ENCODE measurements at places on chromosomes 5 and 9.

GRCh38 chr9:75712700-75713099 lies 177.8 kb upstream of the PCSK5 start:
- DNase-seq = no peak

- DNase-seq = no peak
Measured at GRCh38 chr5:149656576-149657182, 73.4 kb upstream of the PPARGC1B start.

DNA sequence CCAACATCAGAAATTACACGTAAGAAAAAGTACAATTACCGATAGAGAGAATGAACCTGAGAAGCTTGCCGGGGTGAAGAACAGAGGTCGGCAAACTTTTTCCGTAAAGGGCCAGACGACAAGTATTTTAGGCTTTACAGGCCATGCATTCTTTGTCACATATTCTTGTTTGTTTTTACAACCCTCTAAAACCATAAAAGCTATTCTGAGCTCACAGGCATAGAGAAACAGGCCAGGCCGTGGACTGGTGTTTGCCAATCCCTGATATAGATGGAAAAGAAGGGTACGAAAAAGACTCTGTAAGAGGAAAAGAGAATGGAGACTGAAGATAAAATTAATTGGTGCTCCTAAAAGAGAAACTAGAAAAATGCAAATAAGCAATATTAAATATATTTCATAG lies 15.4 kb downstream of the SFXN1 start:
- no peak for DNase-seq

DNA sequence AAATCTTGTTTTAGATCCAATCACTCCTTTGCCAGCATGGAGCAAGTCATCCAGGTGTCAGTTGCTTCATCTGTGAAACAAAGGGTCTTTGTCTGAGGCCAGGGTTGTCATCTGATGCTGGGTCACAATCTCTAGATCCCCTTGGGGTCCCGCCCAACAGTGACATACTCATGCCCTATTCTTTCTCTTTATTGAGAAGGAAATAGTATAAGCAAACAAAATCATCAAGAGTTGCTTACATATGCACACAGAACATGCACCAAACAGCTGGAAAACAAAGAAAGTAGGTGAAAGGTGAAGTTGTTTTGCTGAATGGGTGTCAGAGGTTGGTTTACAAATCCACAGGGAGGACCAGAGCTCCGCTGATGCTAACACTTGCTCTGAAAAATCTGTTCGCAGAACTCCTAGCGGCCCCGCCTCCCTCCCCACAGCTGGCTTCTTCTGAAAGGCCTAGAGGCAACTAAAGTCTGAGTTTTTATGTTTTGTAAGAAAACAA lies 106.1 kb upstream of the SLC44A1 start:
- no peak for DNase-seq

- no peak for DNase-seq
Measured at GRCh38 chr5:146398826-146399225, 48.3 kb upstream of the TCERG1 start.

- DNase-seq = no peak
Measured at GRCh38 chr9:37679649-37680402, 29.1 kb downstream of the FRMPD1 start.

GRCh38 chr5:88821161-88821560 lies 61.8 kb downstream of the MEF2C start:
- no peak for DNase-seq

- DNase-seq = no peak
Measured at GRCh38 chr9:118094387-118094786, 390.2 kb downstream of the TLR4 start.

GRCh38 chr5:168844016-168844921 lies 265.1 kb upstream of the PANK3 start:
- DNase-seq = no peak

DNA sequence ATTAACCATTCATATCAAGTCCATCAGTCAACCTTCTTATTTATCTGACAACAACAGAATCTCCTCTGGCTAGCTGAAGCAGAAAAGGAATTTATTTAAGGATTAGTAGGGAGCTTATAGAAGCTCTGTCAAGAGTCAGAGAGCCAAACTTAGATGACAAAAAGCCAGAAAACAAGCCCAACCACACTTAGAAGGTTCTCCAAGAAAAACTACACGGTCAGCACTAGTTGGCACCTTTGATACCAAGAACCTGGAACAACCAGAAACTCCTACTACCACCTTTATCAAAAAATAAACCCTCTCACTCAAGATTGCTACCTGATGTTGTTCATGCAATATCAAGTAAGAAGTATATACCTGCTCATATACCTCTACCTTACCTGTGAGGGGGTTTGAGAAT lies 36.9 kb downstream of the RANBP6 start:
- no peak for DNase-seq

DNA sequence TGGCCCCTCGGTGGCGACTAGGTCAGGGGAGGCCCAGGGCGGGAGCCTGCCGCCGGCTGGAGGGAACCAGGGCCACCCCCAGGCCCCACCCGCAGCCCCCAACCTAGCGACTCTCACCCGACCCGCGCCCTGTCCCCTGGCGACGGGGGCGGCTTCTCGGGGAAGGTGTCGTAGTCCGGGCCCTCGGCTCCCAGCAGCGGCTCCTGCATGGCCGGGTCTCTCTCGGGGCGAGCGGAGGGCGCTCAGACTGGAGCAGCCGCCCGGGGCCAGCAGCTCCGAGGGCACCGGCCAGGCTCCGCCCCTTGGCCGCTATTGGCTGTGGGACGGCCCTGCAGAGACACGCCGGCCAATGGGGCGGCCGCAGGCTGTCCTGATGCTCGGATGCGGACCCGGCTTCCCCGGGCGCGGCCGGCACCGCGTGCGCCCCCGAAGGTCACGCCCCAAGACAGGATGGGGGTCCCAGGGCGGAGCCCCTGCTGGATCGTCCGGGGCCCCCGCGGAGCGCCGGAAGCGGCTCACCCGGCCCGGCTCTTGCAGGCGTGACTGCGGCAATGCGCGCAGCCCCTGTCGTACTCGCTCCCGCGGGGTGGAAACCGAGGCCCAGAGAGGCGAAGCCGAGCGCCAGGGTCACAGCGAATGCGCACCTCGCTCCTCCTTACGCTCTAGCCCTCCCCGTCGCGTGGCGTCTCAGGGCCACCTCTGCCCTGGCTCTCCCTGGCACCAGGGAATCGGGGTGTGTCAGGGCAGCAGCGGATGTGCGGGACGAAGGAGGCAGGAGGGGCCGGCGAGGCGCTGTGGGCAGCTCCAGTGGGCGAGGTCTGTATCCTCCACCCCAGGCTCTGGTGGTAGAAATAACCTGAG lies at the start of gene SLC2A6:
Gene SLC2A6, minus strand, starts transcription at position 249 of the 861 bp plus-strand sequence. Its CDS starts 40 bp downstream, at position 209.
- DNase-seq = no peak

- DNase-seq = no peak
Measured at GRCh38 chr9:69243116-69243515, 69.0 kb downstream of the TJP2 start.

GRCh38 chr5:128749136-128749898 lies 211.3 kb upstream of the FBN2 start:
- DNase-seq = no peak

GRCh38 chr5:72623936-72624335 lies 116.7 kb upstream of the ZNF366 start:
- no peak for DNase-seq

DNA sequence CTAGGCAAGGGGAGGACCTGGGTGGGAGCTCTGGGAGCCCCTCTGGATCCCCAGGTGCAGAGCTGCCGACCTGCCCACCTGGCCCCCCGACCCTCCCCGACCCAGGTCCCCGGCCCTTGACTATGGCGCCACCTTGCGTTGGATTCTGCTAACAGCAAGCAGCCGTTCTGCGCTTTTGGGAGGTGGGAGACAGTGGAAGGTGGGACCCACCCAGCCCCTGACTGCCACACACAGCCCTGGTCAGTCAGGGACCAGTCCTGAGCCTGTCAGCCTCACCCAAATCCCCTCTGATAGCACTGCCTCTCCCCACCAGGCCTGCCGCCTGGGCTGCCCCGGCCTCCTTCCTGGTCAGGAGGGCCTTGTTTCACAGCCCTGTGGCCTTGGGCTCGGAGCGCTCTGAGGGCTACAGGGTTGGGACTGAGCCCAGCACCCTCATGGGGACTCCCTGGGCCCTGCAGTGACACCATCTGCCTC lies 77.9 kb downstream of the HMCN2 start:
- DNase-seq = no peak

DNA sequence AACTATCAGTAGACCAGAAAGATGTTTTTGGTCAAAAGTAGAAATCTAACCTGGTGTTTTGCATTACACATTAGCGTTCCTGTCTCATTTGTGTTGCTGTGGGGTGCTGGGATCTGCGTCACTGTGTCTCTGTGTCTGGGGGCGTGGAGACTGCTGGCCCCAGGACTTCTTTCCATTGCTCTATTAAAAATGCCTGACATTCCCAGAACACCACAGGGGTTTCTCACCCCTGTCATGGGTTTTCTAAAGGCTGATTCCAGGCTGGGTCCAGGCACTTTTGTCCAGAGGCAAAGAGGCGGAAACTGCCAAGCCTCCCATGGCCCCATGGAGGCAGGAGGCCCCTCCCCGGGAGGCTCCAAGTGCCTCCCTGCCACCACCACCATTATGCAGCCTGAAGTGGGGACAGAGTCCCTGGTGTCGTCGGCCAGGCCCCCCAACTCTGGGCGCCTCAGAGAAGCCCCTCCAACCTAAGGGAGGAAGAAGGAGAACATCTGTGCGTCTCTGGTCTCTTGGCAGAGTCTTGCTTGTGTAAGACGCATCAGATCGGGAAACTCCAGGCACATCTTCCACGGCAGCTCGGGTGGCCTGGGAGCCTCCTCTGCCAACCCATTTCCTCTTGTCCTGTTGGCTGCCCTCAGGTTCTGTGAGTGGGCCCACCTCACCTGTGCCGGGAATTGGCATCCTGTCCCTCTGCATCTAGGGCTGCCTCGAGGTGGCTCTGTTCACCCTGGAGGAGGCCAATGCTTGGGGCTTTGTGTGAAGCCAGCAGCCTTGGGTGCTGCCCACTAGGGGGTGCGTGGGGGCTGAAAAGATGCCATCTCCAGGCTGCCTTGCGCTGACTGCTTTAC lies 13.8 kb upstream of the PLEKHG4B start:
- DNase-seq = no peak

GRCh38 chr5:141815796-141816180 lies 62.4 kb downstream of the PCDH1 start:
- DNase-seq = no peak

DNA sequence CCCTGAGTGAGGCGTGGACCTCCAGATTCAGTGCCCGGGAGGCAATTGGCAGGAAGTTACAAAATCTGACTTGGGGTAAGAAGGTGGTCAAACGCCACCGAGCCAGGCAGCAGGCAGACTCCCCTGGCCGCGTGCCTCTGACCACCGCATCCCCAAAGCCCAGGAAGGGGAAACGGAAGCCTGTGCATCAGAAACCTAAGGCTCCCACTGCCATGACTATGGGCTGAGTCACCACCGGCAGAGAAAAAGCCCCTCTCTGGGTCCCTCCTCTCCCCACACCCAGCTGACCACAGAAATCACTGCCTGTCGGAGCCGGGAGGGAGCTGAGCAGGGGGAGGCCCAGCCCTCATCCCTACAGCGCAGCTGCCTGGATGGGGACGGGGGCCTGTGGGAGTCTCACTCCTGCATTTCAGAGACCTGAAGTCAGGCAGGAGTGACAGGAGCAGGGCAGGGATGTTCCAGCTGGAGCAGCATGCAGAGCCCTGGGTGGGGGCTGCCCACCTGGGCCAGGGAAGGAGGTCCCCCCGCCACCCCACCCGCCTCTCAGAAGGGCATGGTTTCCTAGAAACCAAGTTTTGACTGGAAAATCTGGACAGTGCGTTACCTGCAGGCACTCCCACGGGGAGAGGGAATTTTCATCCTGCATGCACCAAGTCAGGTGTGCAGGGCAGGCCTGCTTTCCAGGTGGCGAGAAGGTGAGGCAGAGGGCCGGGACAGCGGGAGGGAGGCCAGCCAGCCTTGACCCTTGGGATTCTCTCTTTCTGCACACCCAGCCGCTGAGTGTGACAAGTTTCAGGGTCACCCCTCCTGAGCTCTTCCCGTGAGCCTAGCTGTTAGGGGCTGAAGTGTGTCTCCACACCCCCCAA lies 68.2 kb downstream of the LRSAM1 start:
- DNase-seq = no peak

DNA sequence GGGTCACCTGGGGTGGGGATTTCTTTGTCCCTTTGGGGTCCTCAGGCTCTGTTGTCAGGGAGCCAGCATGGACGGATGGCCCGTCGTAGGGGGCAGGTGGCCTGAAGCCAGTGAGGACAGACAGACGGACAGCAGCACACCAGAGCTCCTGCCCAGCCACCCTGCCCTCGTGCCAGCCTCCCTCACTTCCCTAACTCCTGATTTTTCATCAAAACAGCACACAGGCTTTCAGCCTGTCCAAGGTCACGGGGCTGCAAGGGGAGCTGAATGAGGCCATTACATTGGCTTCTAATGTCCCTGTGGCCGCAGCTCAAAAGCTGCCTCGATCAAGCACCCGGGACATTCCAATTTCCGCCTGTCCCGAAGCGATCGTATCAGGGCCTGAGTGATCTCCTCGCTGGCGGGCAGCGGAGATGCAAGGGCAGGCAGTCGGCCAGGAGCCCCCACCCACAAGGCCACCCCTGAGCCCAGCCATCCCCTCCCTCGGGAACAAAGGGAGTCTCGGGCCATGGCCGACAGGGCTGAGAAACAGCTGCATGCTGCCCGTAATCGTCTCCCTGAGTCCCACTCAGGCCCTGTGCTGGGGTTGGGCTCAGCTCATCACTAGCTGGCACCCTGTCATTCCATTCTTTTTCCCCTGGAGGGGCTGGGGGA lies 50.5 kb upstream of the RNU6ATAC start:
- DNase-seq = no peak

GRCh38 chr5:76513476-76513875 lies 109.7 kb downstream of the F2RL2 start:
- no peak for DNase-seq

- no peak for DNase-seq
Measured at GRCh38 chr5:139579-140442, 47.8 kb downstream of the PLEKHG4B start.

DNA sequence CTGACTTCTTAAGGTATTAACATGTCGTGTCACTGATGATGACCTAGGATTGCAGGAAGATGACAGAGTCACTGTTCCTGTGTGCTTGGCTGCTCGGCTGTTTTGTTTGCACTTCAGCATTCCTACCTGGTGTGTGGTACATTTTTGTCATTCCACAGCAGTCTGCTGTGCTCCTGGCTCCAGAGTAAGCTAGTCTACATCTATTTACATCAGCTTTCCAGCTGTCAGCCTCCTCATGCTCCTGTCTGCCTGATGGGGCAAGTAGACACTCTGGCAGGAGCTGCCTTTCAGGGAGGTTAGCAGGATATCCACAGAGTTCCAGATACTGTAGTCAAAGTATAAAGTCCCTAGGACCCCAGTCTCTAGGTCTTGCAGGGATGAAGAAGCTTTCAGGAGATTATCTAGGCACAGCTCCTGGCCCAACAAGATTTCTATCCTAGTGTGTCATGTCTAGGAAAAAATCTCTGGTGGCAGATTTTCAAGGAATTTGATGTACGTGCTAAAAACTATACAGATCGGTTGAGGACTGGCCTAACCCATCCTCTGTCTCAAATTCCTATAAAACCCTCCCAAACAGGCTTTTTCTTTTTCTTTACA lies 28.4 kb downstream of the RUSC2 start:
- no peak for DNase-seq

DNA sequence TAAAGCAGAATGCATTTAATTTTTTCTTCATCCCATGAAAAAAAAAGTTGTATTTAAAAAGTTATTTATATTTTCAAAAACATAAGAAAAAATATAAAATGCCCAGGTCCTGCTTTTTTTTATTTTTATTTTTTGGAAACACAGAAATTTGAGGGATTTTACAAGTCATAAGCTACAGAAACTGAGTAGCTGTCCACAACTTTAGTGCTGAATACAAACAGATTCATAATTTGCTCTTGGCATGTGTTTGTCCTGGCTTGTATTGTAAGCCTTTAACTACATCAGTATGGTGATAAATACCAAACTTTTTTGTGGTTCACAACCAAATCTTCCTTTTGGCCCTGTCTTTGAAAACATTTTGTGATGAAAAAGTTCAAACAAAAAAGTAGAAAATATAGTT lies 7.5 kb upstream of the PLCXD3 start:
- no peak for DNase-seq

GRCh38 chr9:71177901-71178300 lies 56.5 kb upstream of the TRPM3 start:
- no peak for DNase-seq
